ENCODE measurements at places on chromosomes 16 and 17. TPM values are rescaled to one million over a fixed set of nuclear protein-coding genes. Genes with fewer than 3 reads are reported as not detected.

- no peak for DNase-seq
Measured at GRCh38 chr16:66236301-66236700, 130.2 kb upstream of the CDH5 start.

- no peak for DNase-seq
Measured at GRCh38 chr17:60065136-60065535, 13.6 kb downstream of the HEATR6 start.

Gene PRR29
- 4.3 TPM for polyA plus RNA-seq

DNA sequence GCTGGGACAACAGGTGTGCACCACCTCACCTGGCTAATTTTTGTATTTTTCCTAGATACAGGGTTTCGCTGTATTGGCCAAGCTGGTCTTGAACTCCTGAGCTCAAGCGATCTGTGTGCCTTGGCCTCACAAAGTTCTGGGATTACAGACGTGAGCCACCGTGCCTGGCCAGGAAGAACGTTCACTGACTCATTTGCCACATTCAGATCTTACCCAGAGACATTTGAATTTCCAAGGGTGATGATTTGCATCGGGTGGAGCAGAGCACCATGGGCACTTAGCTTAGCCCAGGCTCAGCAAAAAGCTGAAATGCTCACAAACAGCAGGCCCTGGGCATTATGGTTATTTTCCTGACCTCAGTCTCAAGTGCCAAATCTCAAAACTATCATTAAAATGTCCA is 14.5 kb upstream of the ADORA2B start:
- DNase-seq: no peak
